ENCODE measurements at places on chromosomes 7 and 10. TPM values are rescaled to one million over a fixed set of nuclear protein-coding genes. Genes with fewer than 3 reads are reported as not detected.

DNA sequence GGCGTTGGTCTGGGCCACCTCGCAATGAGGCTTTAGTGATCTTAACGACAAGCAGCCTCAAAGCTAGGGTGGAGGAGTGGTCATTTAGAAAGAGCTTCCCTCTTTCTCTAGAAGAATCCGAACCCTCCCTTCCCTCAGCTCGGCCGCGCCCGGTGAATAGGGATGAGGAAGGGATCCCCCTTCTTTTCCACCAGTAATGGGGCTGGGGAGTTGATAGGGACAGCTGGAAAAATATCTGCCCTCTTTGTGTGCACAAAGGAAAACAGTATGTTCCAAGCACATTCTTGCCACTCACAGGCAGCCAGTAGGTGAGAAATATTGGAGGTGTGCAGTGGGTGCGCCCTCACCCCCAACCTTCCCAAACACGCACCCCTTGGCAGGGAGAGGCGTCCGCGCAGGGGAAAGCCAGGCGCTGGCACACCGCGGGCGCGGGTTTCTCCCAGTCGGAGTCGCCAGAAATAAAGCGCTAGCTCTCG, 6.5 kb downstream of the DLX5 start:
- no peak for DNase-seq

GRCh38 chr7:7920481-7920880, 48.1 kb upstream of the GLCCI1 start:
- DNase-seq, result no peak

DNA sequence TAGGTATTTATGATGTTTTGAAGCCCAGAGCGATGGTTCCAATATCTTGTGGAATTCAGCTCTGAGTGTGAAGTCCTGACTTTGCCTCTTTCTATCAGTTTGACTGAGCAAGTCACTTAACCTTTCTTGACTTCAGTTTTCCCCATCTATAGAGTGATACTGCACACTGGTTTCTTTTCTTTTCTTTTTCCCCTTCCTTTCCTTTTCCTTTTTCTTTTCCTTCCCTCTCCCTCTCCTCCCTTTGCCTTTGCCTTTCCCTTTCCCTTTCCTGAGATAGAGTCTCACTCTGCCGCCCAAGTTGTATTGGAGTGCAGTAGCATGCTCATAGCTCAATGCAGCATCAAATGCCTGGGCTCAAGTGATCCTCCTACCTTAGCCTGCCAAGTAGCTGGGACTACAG, 20.6 kb downstream of the SGPL1 start:
- no peak for DNase-seq

DNA sequence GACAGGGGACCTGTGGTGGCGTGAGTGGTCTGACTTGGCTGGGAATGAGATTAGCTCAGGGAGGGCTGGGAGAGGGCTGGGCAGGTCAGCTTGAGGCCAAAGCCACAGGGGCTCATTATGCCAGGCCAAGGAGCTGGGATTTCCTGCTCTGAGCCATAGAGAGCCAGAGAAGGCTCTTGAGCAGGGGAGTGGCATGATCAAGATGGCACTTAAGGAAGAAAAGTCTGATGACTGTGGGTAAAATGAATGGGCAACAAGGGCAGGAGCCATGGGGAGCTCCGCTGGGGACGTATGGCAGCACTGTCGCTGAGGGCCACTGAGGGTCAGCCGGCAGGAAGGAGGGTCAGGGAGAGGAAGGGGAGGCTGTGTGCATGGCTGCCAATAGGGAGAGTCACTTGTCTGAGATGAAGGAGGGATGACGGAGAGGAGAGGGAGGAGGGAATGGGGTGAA, 5.8 kb downstream of the ANTXRL start:
- DNase-seq, result no peak

- DNase-seq, result no peak
Observed at GRCh38 chr10:23375366-23375765, 30.8 kb upstream of the C10orf67 start.

- DNase-seq, result peak; percentile 27
Observed at GRCh38 chr7:26853788-26854393, 10.5 kb downstream of the SKAP2 start.

- DNase-seq, result no peak
Observed at GRCh38 chr7:47576031-47576865, 5.7 kb downstream of the TNS3 start.

DNA sequence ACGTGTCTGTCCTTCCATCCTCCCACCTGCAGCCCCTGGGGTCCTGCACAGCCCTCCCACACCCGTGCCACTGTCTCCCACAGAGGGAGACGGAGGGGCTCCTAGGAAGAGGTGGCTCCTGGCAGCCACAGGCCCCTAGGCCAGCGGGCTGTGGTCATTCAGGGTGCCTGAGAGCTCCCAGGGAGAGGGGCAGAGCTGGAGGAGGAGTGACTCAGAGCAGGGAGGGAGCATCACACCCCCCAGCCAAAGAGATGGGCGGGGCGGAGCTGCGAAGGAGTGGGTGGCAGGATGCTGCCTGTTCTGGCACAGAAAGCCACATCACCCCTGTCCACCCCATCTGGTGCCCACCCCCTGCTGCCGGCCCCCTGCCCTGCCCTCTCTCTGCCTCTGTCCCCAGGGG, 50.5 kb downstream of the STK32C start:
- no peak for DNase-seq

- DNase-seq, result no peak
Observed at GRCh38 chr10:32169556-32169955, 113.3 kb upstream of the KIF5B start.

GRCh38 chr7:102222445-102222844, 64.2 kb upstream of the SH2B2 start:
- no peak for DNase-seq

DNA sequence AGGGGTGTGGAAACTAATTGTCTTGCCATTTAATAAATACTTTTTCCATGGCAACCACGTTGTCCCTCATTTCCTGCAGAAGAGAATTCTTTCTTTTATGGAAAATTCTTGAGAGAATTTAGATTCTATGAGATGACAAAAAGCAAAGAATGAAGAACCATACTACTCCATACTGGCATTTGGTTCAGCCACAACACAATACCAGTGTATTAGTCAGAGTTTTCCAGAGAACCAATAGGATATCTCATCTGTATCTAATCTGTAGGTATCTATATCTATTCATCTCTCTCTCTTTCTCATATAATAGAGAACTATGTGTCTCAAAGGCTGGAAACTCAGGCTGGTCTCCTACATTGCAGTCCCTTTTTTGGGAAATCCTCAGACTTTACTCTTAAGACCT, 44.6 kb upstream of the NAMPT start:
- no peak for DNase-seq

- peak; percentile 51 for DNase-seq
Observed at GRCh38 chr10:3068968-3069737, 1.8 kb downstream of the PFKP start.

GRCh38 chr7:92498557-92498956, 20.8 kb upstream of the ERVW-1 start:
- DNase-seq, result no peak

DNA sequence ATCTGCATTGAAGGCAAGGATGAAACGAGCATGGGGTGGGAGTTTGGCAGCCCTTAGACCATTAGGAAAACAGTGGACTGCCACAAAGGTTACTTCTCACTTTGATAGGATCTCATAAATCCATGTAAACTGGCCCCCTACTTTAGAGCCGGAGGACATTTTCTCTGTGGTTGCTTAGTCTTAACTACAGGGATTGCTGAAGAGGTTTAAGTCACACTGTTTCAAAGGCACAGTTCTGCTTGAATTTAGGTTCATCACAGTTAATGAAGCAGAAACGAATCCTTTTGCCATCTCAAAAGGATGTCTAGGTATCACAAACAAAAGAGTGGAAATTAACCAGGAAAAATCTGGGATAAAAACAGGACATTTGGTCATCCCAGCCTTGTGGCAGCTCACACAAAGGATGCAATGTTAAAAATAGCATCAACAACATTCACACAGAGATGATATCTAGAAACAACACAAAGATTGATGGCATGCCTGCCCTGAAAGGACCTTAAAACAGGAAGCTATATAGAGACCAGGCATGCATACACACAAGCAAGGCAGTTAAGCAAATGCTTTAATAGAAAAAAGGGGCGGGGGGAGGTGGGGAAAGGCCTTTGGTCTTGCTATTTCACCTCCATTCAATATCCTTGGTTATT, 74.0 kb downstream of the DOCK4 start:
- peak; percentile 95 for DNase-seq

DNA sequence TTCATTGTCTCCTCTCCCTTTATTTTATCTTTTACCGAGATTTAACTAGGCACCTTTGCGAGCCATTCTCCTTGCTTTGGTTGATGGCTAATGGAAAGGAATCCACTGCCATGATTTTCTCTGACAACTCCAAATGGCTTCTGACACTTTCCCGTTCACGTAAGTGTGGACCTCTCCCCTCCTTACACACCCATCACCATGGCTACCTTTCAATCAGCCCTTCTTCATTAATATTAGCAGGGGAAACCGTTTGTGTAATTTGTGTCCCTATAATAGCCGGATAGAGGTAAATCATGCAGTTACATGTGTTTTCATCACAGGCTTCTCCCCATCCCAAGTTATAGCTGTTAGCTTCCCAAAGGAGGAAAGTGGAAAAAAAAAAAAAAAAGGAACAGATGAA, 767.3 kb downstream of the MAGI2 start:
- no peak for DNase-seq

GRCh38 chr7:2072042-2072441, 160.7 kb downstream of the MAD1L1 start:
- no peak for DNase-seq

- no peak for DNase-seq
Observed at GRCh38 chr7:139681463-139681755, 96.4 kb downstream of the HIPK2 start.

- no peak for DNase-seq
Observed at GRCh38 chr10:58479045-58479444, 33.6 kb upstream of the BICC1 start.

- no peak for DNase-seq
Observed at GRCh38 chr10:80094231-80094630, 15.8 kb downstream of the TMEM254 start.

- DNase-seq, result no peak
Observed at GRCh38 chr7:139587535-139587934, 64.0 kb downstream of the CLEC2L start.

DNA sequence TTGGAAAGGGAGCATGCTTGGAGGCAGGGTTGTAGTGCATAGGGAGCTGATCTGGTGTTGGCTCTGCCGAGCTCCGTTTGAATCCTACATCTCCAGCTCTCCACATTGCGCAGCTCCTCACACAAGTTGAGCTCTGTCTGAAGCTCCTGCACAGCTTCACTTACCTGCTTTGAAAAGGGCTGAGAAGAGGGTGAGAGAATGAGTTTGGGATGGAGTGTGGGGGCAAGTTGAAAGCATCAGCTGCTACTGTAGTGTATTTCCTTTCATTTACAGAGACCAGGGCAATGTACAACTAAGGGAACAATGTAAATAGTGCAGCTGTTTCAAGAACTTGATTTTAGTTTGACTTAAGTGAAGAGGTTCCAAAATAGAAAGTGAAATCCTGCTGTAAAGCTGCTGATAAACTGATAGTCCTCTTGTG, 88.5 kb downstream of the VTI1A start:
- DNase-seq, result no peak

The UFSP1 gene
- total RNA-seq, result 2.5 TPM

The CALML3 gene
- not detected for total RNA-seq

The TMEM213 gene
- total RNA-seq, result not detected

The COL17A1 gene
- total RNA-seq, result 0.03 TPM

The GARIN1A gene
- total RNA-seq, result 0.81 TPM

The FGFR2 gene
- 279 TPM for total RNA-seq

The ADK gene
- 99.5 TPM for total RNA-seq

All from G401 (cell line).